ENCODE measurements at places on chromosomes 3 and 15. TPM values are rescaled to one million over a fixed set of nuclear protein-coding genes. Genes with fewer than 3 reads are reported as not detected.

FAM81A gene
- 0.48 TPM for polyA plus RNA-seq

FANCD2OS gene
- polyA plus RNA-seq = not detected

MRPS11 gene
- 38.7 TPM for polyA plus RNA-seq

CTXN2 gene
- 0.06 TPM for polyA plus RNA-seq

PLA2G4D gene
- polyA plus RNA-seq = 0.03 TPM

TF gene
- 6.1 TPM for polyA plus RNA-seq

GP9 gene
- not detected for polyA plus RNA-seq

TRPC1 gene
- polyA plus RNA-seq = 10.1 TPM

CDHR4 gene
- 0.10 TPM for polyA plus RNA-seq

SI gene
- not detected for polyA plus RNA-seq

GTF2A2 gene
- polyA plus RNA-seq = 76.9 TPM

PTX3 gene
- 33.4 TPM for polyA plus RNA-seq

PLSCR5 gene
- not detected for polyA plus RNA-seq

EOGT gene
- 25.2 TPM for polyA plus RNA-seq

MAN2A2 gene
- 31.4 TPM for polyA plus RNA-seq

SLC28A2 gene
- not detected for polyA plus RNA-seq

AMIGO3 gene
- 1.1 TPM for polyA plus RNA-seq

SLC22A13 gene
- polyA plus RNA-seq = not detected
